ENCODE measurements at places on chromosomes 2 and 18. TPM values are rescaled to one million over a fixed set of nuclear protein-coding genes. Genes with fewer than 3 reads are reported as not detected.

- DNase-seq: no peak
Measured at GRCh38 chr2:44965684-44966083, 24.2 kb downstream of the SIX3 start.

GRCh38 chr2:2456721-2457120, 125.6 kb upstream of the MYT1L start:
- no peak for DNase-seq

- no peak for DNase-seq
Measured at GRCh38 chr2:168180483-168180882, 66.9 kb downstream of the STK39 start.

DNA sequence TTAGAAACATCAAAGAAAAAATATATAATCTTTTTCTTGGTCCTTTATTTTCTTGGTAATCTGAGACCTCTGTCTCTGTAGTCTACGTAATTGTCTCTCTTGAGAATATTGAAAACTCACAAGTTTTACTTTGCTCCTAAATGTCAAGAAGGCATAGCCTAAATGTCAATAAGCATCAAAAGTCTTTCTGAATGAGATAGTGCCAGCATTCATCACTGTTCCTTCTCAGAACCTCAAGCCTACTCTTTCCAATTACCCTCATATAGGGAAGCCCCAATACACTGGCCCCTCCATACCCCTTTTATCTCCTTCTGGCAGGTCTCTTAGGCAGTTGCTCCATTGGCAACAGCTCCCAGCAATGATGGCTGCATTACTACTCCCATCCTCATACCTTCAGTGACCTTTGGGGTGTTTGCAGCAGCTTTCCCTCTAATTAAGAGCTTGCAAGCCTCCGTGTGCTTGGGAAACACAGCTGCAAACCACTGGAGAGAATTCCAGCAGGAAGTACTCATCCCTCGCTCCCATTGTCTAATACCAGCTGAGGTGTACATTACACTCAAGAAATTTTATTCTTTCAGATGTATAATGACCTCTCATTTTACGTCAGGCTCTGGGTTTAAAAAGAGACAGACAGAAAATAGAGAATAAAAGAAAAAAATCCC, 95.8 kb downstream of the KYNU start:
- no peak for DNase-seq

- DNase-seq: no peak
Measured at GRCh38 chr2:40165509-40165844, 286.4 kb downstream of the SLC8A1 start.

DNA sequence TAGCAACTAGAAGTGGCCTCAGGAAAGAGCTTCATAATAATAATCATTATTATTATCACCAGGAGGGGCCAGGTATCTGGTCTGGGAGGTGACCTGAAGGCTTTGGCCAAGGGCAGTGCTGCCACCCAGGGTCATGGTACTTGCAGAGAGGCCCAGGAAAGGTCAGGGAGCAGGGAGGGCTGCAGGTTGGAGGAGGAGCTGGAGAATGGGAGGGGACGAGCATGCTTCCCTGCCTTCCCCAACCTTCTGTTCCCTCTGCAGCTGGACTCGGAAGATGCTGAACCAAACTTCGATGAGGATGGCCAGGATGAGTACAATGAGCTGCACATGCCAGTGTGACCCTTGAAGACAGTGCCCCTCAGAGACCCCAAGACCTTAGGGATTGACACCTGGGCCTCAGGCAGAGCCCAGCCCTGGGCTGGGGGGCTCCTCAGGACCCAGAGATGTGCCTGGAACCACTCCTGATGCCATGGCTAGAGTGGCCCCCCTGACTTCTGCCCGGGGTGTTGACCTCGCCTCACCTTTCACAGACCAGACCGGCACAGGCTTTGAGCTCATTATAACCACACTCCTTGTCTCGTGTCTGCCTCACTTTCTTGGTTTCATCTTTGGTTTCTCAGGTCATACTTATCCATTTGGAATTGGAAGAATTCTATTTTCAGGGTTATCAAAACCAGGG, 14.1 kb downstream of the SLC4A3 start:
- DNase-seq: no peak

- DNase-seq: no peak
Measured at GRCh38 chr2:145753041-145753608, 1233.2 kb upstream of the ZEB2 start.

DNA sequence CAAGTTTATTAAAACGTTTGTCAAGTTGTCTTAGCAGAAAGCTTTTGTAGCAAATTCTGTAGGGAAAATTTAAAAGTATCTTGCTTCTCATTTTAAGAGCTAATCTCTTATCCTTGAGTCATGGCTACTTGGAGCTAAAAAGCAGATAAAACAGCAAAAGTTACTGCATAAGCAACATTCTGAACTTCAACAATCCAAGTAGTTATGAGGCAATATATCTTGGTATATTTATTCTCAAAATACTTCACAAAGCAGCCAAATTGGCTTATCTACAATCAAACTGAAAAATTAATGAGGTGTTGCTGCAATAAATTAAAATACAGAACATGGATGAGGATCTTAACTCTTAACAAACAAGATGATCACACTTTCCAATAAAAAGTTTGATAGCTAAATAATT, 306.5 kb downstream of the PIEZO2 start:
- DNase-seq: no peak

The RAB17 gene
- 151 TPM for polyA plus RNA-seq

The ERMN gene
- 0.11 TPM for polyA plus RNA-seq

The PIEZO2 gene
- polyA plus RNA-seq: 1.1 TPM

The MC4R gene
- not detected for polyA plus RNA-seq

The FABP1 gene
- 1,596 TPM for polyA plus RNA-seq

The MARCO gene
- polyA plus RNA-seq: 0.65 TPM

The POTEE gene
- polyA plus RNA-seq: not detected

The AKAIN1 gene
- polyA plus RNA-seq: not detected
